ENCODE measurements at places on chromosomes 6 and 20.

DNA sequence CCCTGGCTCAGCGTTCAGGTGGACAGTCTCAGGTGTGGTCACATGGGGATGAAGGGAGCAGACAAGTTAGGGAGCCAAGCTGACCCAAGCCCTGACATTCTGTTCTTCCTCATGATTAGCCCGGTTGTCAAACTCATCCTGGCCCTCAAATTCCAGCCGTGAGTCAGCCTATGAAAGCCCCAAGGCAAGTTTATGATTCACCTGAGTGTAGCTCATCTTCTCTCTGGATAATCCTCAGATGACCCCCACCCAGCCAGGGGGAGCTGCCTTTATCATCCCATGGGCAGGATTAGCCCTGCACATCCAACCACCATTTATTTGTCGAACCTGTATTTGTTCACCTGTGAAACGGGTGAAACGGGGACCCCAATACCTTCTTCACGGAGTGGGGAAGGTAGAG, 161.9 kb downstream of the DHX35 start:
- DNase-seq = no peak

DNA sequence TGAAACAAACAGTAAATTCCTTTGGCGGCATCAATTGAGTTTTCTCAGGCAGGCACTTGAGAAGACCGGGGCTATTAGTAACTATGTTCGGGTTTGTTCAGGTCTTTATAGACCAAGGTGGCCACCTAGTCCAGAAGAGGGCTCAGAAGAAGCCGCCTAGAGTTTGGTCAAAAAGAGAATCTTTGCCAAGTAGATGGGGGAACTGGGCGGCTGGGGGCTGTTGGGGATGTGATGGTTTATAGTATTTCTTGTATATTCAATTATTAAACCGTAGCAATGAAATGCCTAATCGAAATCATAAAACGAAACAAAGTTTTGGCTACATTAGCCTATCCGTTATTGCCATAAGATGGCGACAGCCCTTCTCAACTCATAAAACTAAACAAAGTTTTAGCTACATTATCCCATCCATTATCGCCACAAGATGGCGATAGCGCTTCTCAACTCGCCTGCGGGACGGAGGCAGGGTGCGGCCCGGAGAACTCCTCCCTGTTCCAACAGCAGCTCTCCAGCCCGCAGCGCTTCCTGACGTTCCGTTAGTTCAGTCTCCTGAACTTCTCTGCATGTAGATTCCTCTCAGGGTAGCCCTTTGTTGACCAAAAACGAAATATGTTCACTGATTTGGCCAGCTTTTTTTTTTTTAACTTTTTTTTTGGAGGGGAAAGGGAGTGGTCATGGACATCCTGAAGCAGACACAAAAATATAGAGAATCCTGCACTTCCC, 120.5 kb upstream of the PRSS16 start:
- DNase-seq = peak; percentile 72

GRCh38 chr6:15506066-15506465, 156.8 kb downstream of the DTNBP1 start:
- no peak for DNase-seq

- no peak for DNase-seq
Observed at GRCh38 chr20:18165553-18165952, 27.9 kb downstream of the KAT14 start.

DNA sequence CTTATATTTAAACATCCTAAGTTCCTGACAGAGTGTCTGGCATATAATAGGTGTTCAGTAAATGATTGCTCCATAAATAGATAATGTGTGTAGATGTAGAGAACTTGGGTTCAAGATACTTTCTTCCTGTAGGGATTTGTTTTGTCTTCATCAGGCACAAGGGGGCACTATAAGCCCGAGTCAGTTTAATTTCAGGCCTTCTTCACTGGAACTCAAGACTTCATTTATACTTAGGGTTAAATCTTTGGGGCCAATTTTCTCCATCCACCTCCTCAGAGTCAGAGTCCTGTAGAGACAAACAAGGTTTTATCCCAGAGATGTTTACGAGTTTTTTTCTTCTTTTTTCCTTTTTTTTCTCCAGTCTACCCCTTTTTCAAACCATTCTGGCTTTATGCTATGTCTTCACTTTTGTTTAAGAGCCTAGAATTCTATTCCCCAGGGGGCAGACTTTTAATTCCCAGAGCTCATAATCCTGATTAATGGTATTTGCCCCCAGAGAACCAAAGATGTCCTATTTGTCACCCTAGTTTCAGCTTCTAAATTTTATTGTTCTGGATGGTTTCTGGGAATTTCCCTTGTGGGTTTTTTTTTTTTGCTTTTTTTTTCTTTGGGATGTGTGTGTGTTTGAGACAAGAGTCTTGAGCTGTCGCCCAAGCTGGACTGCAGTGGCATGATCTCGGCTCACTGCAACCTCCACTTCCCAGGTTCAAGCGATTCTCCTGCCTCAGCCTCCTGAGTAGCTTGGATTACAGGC, 88.4 kb downstream of the HFE start:
- DNase-seq = no peak

GRCh38 chr6:41894366-41895299, 542 bp downstream of the USP49 start:
- no peak for DNase-seq

- no peak for DNase-seq
Observed at GRCh38 chr6:151690303-151690702, 117.2 kb upstream of the ESR1 start.

DNA sequence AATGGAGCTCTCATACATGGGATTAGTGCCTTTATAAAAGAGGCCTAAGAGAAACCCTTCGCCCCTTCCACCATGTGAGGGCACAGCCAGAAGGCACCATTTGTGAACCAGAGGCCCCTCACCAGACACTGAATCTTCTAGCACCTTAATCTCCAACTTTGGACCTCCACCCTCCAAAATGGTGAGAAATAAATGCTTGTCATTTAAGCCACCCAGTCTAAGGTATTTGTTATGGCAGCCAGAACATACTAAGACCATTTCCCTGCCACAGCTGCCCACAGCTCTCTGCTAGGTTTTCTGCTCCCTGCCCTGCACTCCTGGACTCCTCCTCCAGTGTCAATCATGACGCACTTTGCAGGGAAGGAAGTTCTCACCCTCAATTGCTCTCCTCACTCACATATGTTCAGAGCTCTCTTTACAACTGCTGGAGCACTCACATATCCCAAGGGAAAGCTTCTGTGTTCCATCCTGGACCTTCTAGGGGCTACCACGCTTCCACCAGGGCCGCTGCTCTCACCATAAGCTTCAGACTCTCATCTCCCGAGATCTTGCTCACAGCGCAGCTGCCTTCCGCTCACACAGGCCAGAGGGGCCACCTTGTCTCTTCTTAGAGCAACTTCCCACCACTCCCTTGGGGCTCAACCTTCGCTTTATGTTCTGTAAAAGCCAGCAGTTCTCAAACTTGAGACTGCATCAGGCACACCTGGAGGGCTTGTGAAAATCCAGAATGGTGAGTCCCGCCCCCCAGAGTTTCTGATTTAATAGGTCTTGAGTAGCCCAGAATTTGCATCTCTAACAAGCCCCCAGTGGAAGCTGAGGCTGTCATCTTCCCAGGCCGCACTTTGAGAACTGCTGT, 1.6 kb upstream of the LY86 start:
- no peak for DNase-seq

- no peak for DNase-seq
Observed at GRCh38 chr20:36854348-36855240, 21.3 kb upstream of the TLDC2 start.

- DNase-seq = no peak
Observed at GRCh38 chr20:62692801-62693523, 15.7 kb upstream of the NTSR1 start.

GRCh38 chr6:19478992-19479391, 358.2 kb upstream of the ID4 start:
- DNase-seq = no peak

DNA sequence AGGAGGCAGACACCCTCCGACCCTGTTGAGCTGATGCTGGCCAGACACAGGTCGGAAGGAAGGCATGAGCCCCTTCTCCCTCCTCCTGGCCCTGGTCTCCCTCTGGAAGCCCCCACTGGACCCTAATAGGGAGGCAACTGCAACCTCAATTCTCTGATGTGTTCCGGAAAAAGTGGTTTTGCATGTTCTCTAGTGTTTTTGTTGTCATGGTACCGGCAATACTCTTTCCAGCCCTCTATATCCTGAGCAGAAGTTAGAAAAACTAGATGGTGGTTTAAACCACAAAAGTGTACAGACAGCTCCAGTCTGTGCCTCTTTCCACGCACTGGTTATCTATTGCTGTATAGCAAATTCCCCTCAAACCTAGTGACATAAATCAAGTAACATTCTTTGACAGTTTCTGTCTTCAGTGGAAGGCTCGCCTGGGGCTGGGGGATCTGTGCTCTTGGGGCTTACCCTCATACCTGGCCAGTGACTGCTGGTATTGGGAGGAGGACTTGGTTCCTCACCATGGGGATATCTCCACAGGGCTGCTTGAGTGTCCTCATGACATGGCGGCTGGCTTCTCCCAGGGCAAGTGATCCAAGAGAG, 37.0 kb downstream of the SYTL3 start:
- no peak for DNase-seq

- DNase-seq = peak; percentile 16
Observed at GRCh38 chr6:155223646-155224451, 40.0 kb upstream of the CLDN20 start.

GRCh38 chr6:53634184-53634631, 31.3 kb downstream of the KLHL31 start:
- no peak for DNase-seq

DNA sequence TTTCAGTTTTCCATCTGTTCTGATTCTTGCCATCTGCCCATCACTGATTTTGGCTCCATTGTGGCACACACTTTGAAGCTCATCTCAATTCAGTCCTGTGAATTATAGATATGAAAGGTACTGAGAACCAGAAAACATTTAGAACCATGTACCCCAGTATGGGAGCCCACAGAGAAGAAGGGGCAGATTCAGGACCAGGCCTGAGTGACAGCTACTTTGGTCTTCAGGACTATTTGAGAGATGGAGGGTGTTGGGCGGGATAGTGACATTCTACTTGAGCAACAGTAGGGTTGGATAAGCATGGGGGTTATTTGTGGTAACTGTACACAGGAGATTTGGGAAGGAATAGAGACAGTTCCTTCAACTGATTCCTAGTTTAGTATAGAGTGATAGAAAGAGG, 259.2 kb upstream of the MANEA start:
- DNase-seq = no peak

- peak; percentile 39 for DNase-seq
Observed at GRCh38 chr6:137705160-137706082, 161.6 kb upstream of the TNFAIP3 start.

GRCh38 chr20:35253010-35253409, 24.9 kb downstream of the MMP24OS start:
- DNase-seq = no peak

GRCh38 chr6:134938896-134939295, 11.0 kb downstream of the ALDH8A1 start:
- peak; percentile 32 for DNase-seq

DNA sequence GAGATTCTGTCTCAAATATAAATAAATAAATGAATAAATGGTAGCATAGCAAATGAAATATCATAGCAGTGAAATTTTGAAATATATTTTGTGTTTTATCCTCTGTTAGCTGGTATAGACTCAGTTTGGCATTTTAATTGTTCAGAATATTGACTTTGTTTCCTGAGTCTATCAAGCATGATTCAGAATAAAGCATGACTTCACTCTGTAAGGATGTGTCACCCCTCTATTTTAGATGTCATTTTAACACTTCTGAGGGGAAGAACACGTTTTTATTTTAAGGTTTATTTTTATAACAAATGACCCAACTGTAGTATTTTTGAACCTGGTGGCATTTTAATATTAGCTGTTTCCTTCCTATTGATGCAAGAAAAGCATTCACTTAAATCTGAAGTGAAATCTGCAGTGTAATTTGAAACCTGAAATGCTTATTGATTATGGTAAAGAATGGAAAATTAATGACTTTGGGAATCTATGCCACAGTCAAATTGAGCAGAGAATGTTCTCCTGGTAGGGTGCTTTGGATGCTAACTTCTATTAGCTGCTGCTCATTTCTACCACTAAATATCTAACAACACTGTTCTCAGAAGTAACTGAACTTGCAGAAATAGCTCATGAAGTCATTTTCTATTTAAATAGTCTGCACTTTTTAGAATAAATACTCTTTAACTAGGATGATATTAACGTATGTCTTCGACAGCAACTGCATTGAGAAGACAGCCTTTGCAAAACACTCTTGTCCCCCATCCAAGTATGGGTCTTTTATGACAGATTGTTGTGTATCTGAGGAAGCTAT, 114.2 kb downstream of the SOX4 start:
- DNase-seq = no peak

DNA sequence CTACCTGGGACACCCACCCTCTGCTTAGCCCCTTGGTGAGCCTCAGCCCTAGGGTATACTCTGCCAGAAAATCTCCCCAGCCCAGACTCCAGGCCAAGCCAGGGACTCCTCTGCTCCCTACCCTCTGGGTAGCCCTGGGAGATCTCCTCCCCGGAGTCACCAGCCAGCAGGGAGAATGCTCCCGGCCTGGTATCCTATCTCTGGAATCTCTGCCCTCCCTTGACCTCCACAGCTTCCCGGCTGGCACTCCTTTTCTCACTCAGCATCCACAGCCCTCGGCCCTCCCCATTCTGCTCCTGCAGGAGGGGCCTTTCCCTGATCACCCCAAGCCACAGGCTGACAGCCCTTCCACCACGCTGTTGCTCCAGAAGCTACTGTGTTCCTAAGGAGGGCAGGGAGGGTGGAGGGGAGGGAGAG, 22.6 kb downstream of the NOL4L start:
- no peak for DNase-seq

- DNase-seq = no peak
Observed at GRCh38 chr6:54236984-54237383, 71.3 kb upstream of the TINAG start.

DNA sequence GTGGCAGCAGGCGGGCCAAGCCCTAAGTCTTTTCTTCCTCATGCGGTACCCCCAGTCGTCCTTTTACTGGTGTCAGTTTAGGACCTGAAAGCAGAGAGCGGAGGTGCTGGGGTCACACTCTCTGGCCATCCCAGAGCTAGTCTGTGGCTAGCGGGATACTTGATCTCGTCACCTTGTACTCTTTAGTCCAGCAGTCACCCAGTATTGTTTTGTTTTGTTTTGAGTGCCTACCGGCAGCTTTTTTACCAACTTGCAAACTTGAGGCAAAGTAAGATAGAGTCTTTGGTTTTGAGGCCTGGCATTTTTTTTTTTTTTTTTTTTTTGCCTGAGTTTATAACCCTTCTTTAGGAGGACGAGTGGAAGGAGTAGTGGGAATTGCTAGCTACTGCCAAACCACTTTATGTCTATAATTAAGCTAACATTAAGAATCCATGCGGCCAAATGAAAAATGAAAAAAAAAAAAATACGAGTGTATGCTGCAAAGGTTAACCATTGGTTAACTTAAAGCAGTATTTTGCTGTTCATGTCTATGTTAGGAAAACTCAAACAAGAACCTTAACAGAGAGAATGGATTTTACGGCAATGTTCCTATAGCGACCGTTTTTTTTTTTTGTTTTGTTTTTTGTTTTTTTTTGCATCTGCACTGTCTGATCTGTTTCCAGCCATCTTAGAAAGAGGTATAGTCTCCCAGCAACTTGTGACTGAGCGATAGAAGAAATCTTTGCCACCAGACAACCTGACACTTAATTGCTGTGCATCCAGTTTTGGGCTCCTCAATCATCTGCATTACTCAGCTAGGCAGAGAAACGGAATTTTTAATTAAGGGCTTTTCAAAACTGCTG, 56.9 kb downstream of the FAM217A start:
- DNase-seq = no peak

GRCh38 chr20:36528176-36528874, 13.0 kb upstream of the MYL9 start:
- DNase-seq = no peak

GRCh38 chr6:77466451-77467437, 3.5 kb upstream of the HTR1B start:
- no peak for DNase-seq

GRCh38 chr20:20571068-20571780, 141.2 kb downstream of the RALGAPA2 start:
- no peak for DNase-seq

- no peak for DNase-seq
Observed at GRCh38 chr6:22411376-22412105, 114.7 kb upstream of the PRL start.
